ENCODE measurements at places on chromosomes 2 and 18.

GRCh38 chr2:241391892-241392665, 36.0 kb downstream of the FARP2 start:
- peak; percentile 60 for DNase-seq

DNA sequence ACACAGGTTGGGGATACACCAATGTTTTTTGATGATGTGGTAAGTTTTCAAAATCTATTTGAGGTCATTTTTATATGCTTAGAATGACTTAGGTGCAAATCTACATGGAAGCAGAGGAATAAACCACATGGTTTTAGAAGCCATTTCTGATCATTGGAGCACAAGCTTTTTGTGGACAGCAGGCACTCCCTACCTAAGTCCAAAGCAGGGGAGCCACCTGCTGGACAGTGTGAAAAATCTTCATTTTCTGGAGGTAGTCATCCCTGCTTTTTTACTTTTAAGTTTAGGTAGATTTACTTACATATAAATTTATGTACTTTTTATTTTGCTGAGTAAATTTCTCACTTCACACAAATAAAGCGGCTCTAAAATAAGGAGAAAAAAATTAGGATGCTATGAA, 323.2 kb downstream of the PLCL1 start:
- peak; percentile 84 for DNase-seq

DNA sequence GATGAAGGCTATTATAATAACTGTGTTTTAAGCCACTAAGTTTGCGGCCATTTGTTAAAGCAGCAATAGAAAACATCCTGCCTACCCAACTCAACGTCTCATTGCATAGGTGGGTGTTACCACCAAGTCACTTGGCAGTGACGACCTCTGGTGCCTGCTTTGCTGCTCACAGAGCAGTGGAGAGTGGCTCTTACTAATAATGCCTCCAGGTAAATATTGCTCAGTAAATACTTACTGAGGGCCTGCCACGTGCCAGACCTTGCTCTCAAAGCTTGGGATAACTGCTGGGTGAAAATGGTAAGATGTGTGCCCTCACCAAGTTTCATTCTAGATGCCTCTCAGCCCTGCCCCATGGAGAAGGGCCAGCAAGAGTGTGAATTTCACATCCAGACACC, 27.7 kb downstream of the ITGA6 start:
- no peak for DNase-seq

- peak; percentile 67 for DNase-seq
These were observed 82.2 kb upstream of the ITGA4 start for GRCh38 chr2:181374781-181375675.

- DNase-seq: no peak
These were observed 35.6 kb upstream of the PRLH start for GRCh38 chr2:237530472-237531433.

- DNase-seq: peak; percentile 97
These were observed 60.8 kb downstream of the MFSD6 start for GRCh38 chr2:190468814-190469569.

DNA sequence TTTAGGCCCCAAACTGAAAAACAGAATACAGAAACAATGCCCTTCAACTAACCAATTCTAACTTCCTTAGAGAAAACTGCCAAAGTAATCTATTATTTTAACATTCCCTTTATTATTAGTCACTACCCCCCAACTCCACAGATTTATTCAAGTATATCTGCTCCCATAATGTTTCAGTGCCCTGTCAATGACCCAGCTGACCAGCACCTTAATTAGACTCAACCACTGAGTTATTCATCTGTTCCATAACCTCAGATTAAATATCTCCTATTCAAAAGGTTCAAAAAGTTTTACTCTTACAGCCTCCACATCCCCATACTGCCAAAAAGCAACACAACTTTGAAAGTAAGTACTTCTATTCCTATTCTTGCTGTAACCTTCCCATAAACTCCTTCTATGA, 202.4 kb downstream of the EXOC6B start:
- no peak for DNase-seq

DNA sequence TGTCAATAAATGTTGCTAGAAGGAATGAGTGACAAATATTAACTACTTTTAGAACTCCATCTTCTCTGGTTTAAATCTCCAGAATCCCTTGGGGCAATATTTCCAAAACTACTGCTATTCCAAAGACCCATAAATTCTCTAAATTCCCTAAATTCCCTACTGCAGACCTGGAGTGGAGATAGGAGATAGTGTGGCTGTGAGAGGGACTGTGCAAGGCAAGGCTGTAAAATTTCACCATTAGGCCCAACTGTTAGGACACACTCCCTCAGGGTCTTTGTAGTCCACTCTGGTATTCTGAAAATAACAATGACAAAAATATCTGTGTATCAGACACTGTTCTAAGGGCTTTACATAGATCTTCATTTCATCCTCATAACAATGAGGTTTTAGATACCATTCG, 67.9 kb downstream of the MYL12B start:
- DNase-seq: no peak

DNA sequence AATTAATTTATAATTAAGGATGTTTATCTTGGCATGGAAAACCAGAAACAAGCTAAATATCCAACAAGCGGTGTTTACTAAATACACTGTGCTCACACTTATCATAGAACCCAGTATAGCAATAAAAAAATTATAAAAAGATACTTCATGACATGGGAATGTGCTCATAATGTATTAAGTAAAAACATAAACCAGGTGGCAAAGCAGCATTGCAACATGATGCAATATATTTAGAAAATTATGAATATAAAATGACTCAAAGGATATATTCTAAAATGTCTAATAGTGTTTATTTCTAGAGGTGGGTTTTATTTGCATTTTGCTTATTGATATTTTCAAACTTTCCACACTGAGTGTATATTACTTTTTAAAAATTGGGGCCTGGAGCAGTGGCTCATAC, 84.4 kb upstream of the ATL2 start:
- DNase-seq: no peak

DNA sequence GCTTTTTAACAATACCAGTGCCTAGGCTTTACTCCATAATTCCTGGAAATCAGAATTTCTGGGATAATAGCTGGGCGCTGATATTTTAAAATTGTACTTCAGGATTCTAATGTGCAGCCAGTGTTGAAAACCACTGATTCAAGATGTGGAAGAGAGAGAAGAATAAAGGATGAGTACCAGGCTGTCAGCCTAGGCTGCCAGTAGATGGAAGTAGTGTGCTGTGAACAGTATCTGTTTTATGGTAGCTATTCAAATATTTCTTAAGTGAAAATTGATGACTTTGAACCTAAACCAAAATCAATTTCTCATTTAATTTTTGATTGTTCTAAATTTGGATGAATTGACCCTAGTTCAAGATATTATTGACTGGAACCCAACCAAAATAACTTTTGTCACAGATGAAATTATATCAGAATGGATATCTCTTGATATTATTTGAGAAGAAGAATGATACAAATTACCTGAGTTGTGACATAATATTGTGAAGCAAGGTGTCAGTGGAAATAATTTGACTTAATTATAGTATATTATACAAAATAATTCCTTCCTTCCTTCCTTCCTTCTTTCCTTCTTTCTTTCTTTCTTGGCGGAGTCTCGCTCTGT, 88.0 kb downstream of the COMMD1 start:
- peak; percentile 65 for DNase-seq

DNA sequence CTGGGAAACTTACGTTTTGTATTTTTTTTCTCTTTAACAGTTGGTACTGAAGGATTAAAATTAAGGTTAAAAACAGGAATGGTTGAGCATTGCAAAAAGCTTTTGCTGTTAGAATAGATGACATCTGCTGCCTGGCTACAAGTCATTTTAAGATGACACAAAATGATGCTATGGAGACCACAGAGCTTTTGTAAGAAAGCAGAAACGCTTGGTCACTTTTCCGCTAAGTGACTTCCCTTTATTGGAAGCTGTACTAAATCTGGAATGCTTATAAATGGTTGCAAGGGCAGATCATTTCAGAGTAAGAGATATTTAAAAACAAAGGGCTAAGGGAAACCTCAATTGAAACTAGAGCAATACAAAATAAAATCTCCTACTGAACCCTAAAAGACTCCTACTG, 544.0 kb downstream of the STK39 start:
- no peak for DNase-seq

DNA sequence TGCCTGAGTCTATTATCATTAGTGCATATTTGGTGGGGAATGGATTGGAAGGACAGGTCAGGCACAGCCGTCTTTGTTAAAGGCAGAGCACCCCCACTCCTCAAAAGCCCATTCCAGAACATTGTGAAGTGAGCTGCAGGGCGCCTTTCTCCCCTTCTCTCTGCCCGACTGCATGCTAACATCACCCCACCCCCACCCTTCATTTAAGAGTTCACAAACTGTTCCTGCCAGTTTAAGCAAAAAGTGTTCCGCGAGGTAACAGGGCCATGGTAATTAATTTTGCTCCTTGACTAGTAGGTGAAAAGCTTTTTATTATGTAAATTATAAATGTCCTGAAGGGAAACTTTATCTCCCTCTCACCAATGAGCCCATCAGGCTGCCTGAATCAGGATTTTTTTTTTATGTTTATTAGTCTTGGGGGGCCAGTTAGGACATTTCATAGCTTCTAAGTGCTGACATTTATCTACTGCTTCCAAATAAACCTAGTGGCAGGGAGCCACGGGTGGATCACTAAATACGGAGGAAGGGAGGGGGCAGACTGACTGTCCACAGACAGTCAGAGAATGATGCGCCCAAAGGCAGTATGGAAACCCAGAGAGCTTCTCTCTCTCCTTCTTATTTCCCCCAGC, 99.4 kb downstream of the FTCDNL1 start:
- DNase-seq: no peak

GRCh38 chr2:157158111-157158510, 99.4 kb upstream of the GALNT5 start:
- DNase-seq: peak; percentile 65

DNA sequence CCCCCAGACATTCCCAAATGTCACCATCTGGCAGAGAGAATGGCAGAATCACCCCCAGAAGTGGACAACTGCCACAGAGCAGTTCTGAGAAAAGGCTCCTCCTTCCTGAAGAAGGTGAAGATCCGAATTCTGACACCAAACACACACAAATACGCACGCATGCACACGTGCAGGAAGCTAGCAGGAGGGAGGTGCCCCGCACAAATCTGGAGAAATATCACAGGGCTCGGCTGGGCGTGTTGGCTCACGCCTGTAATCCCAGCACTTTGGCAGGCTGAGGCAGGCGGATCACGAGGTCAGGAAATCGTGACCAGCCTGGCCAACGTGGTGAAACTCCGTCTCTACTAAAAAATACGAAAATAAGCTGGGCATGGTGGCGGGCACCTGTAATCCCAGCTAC, 38.5 kb upstream of the ATG16L1 start:
- DNase-seq: no peak

- DNase-seq: no peak
These were observed 156.2 kb upstream of the PIK3C3 start for GRCh38 chr18:41798879-41799278.

DNA sequence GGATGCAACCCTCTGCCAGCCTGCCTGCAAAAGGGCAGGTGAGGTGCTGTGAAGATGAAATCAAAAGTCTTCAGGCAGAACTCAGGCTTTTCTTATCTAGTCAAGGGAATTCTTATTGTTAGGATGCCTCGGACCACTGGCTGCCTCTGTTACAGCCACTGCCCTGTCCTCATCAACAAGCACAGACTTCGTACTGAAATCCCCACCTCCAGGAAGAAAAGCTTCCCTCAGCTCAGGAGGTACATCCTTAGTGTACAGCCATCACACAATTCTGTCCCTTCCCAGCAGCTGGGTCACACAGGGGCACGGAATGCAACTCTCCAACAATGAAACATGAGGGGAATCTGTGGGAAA, 10.1 kb upstream of the RNU4ATAC start:
- no peak for DNase-seq

DNA sequence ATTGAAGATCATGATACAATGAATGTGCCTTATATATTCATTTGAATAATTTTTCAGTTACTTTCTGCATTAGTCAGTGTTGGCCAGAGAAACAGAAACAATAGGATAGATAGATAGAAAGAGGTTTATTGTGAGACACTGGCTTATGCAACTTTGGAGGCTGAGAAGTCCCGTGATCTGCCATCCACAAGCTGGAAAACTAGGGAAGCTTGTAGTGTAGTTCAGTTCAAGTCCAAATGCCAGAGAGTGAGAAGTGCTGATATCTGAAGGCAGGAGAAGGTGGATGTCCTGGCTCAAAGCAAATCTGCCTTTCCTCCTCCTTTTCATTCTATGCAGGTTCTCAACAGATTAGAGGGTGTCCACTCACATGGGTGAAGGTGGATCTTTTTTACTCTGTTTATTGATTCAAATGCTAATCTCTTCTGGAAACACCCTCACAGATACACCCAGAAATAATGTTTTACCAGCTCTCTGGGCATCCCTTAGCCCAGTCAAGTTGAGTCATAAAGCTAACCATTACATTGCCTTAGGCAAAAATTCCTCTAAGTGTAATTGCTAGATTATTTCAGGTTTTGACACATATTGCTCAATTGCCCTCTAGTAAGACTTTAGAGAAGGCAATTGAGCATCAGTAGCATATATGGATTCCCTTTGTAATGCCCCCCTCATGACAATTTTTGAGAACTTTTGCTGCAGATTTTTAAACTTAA, 341.4 kb downstream of the LPIN1 start:
- peak; percentile 86 for DNase-seq

DNA sequence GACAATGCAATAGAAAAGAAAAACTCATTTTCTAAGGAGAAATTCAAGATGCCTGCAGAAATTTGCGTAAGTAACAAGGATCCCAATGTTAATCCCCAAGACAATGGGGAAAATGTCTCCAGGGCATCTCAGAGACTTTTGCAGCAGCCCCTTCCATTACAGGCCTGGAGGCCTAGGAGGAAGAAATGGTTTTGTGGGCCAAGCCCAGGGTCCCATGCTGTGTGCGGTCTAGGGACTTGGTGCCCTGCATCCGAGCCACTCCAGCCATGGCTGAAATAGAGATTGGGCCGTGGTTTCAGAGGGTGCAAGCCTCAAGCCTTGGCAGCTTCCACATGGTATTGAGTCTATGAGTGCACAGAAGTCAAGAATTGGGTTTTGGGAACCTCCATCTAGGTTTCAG, 103.9 kb upstream of the ACVR1 start:
- no peak for DNase-seq

DNA sequence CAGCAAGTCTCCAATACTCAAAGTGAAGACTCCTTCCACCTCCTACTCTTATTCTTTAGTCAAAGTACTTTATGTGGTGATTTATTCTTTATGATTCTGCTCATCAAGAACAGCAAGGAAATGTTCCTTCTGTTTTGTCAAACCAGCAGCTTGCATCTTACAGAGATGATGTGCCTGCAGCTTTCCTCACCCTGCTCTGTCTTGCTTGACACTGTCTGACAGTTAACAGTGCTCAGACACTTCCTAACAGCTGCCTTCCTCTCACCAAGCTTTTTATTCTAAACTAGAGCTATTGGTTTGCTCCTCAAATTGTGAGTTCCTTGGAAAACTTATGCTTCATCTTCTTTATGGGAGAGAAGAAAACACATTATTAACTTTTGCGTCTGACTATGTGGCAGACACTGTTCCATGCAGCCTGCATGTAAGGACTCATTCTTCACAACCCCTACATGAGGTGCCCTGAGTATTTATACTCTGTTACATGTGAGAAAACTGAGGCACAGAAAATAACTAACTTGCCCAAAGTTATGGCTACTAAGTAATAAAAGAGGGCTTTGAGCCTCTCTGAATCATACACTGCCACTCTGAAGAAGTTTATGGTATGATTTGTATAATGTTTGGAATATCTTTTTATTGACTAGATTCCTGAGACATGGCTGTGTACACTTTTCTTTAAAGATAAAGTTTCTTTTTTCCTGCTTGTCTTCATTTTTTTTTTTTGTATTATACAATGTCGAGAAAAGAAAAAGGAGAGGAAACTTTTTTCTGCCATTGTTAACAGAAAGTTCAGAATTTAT, 723.3 kb upstream of the DDX18 start:
- DNase-seq: no peak

Measured in GM23248 (cell line).